GM12864 (cell line): ENCODE measurements at places on chromosomes 1 and 21.

DNA sequence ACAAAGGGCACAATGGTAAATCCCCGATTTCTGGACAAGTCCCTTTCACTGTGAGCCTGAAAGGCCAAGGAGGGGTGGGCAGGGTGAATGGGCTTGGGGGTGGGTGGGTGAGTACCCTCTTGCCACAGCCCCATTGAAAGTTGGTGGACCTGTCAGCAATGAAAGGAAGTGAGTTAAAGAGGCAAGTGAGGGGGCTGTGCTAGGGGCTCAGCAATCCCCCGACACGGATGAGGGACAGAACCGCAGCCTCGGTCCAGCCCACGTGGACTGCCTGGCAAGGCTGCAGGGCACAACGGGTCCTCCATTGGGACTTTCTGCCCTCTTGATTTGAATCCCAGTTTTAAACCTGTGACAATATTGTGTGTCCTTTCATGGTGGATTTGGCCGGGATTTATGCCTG, 255.3 kb downstream of the FOXD2 start:
- DNase-seq: no peak

DNA sequence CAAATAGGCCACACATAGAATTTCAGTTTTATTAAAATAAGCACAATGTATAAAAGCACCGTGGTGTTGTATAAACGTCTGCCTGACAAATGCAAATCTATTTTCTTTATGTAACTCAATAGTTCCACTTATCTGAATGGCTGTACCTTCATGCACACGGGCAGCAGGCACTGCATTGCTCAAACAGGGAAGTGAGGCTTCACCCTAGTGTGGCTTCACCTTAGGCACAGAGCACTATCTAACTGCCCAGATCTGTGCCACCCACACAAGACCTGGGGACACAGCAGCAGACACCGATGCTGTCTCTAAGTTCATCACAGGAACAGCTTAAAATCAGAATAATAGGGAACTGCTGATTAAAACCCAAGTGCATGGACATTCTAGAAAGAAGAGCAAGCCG, 6.0 kb upstream of the KNCN start:
- no peak for DNase-seq

- no peak for DNase-seq
Measured at GRCh38 chr1:26771643-26772321, 16.0 kb upstream of the PIGV start.

DNA sequence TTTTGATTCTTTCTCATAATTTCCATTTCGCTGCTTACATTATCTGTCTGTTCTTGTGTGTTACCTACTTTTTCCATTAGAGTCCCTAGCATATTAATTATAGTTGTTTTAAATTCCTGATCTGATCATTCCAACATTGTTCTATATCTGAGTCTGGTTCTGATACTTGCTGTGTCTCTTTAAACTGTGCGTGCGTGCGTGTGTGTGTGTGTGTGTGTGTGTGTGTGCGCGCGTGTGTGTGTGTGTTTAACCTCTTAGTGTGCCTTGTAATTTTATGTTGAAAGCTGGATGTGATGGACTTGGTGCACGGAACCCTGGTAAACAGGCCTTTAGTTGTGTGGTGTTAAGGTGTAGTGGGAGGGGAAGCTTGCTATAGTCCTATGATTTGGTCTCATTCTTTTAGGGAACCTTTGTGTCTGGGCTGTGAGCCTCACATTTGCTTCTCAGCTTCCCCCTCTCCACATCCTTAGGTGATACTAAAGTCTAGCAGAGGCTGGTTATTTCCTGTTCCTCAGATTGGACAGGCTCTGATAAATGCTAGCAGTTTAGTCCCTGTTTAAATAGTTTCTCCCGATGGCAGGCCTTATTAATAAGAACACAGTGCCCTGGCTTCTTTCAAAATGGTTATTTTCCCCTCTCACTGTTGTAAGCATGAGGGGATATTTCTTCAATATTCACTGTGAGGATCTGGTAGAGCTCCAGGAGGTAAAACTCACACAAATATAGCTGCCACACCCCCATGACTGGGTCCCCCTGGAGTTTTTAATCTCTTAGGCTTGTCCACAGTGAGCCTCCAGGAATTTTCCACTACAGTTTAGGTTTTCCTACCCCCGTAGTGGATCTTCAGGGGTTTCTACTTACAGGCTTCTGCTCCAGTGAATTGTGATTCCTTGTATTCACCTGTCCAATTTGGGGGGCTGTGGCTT, 118.3 kb downstream of the GALNT2 start:
- no peak for DNase-seq

DNA sequence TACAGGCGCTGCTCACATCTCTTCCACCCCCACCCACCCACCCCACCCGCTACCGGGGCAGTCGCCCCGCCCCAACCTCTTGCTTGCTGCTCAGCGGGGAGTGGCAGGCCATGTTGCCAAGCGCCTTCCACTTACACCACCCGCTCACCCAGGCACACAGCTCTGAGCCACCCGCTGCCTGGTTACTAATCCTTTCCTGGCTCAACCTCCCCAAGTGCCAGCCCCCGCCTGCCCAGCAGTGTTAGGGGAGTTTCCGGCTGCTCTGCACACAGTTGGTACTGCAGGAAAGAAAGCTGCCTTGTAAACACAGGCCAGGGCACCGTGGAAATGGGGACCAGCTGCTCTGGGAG, 56.2 kb downstream of the LACTBL1 start:
- DNase-seq: no peak

DNA sequence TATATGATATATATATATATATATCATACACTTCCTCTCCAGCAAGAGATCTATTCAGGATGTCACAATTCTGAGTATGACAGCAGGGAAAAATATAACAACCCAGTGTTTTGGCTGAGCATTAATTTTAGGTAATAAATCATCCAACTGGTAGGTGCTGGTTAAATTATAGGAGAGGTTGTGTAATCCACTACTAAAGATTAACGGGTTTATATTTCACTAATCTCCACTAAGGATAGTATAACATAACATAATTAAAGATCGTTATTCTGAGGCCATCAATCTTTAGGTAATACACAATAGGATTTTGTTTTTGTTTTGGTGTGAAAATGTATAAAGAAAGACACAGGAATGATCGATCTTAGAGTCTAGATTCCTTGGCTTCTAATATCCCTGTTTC, 102.2 kb downstream of the COQ8A start:
- DNase-seq: no peak

DNA sequence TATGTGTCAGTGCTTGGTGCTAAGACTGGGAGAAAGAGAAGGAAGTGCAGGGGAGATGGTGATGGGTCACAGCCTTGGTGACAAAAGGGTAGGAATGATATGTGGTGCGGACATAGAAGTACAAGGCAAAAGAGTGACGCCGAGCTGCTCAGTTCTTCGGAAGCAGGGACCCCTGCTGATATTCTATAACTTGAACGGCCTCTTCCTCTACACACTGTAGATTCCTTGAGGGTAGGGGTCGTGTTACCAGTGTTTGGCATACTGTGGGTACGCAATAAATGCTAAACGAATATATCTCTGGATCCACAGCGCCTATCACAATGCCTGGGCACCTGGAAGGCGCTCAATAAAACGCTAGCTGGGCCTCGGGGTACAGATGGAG, 488 bp downstream of the DBT start:
- no peak for DNase-seq

DNA sequence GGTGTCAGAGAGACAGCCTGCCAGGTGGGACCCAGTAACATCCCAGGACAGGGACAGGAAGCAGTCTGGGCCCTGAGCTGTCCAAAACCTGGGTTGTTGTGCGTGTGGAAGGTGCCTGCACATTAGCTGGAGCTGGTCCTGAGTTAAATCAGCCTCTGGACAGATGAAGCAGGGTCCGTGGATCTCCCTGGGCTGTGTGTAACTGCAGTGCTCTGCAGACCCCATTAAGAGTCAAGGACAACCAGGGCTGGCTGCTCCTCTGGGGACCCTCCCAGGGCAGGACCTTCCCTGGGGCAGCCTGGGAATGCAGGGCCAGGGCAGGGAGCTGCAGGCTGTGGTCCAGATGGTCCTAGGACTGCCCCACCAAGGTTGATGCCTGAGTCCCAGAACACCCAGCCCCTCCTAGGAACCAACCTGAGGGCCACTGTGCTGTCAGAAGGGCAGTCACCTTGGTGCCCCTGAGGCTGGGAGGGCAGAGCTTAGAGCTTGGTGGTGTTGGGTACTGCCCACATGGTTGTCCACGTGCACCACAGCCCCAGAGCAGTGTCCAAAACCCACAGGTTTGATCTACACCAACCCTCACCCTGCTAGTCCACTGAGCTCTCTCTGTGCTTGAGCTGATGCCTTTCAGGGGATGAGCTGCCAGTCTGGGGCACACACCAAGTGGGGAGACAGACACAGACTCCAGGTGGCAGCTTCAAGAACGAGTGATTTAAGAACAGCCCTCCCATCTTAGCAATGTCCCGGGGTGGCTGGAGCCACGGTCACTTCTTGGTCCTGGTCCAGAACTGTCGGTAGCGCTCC, 2.9 kb downstream of the MRPL55 start:
- no peak for DNase-seq

DNA sequence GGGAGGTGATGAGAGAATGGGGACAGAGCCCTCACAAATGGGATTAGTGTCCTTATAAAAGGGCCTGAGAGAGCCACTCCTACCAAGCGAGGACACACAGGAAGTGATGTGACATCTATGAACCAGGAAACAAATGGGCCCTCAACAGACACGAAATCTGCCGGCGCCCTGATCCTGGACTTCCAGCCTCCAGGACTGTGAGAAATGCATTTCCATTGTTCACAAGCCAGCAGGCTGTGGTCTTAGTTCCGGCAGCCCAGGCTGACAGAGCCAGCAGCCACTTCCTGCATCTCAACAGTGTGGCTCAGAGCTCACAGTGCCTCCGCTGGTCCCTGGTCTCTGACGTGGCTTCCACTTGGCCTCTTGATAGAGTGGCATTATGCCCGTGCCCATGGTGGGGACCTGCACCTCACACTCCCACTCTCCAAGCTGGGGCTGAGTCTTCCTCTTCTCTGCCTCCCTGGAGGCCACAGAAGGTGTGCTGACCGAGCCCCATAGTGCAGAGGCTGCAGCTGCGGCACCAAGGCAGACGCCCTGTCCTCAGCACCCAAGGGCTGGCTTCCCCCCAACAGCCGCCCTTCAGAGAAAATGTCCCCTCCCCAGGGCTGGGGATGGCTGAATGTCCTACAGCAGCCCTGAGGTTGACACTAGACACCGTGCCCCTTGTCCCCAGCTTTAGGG, 44.9 kb downstream of the ACOT7 start:
- no peak for DNase-seq

GRCh38 chr1:16048573-16049189, 5.1 kb downstream of the CLCNKB start:
- no peak for DNase-seq

- no peak for DNase-seq
Measured at GRCh38 chr1:114034567-114035303, 55.5 kb downstream of the OLFML3 start.

- no peak for DNase-seq
Measured at GRCh38 chr1:243798726-243799125, 51.3 kb downstream of the AKT3 start.

GRCh38 chr1:206768472-206769303, 1.9 kb upstream of the IL19 start:
- DNase-seq: no peak

GRCh38 chr1:64948905-64949833, 17.2 kb downstream of the JAK1 start:
- no peak for DNase-seq

DNA sequence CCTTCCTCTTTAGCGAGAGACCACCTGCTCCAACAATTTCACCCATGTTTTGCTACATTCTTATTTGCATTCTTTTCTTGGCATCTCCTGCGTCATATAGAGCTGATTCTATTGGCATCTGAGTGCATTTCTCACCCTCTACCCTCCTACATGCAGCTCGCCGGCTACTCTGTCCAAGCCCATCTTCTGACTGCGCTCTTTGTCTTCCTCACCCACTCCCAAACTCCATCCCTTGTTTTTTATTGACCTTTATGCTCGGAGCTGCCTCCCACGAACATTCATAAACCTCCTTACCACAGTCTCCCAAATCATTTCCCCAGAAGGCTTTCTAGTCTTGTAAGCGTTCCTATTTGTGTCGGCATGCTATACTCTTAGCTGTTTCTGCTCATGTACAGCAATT, 33.6 kb upstream of the FMN2 start:
- DNase-seq: no peak

DNA sequence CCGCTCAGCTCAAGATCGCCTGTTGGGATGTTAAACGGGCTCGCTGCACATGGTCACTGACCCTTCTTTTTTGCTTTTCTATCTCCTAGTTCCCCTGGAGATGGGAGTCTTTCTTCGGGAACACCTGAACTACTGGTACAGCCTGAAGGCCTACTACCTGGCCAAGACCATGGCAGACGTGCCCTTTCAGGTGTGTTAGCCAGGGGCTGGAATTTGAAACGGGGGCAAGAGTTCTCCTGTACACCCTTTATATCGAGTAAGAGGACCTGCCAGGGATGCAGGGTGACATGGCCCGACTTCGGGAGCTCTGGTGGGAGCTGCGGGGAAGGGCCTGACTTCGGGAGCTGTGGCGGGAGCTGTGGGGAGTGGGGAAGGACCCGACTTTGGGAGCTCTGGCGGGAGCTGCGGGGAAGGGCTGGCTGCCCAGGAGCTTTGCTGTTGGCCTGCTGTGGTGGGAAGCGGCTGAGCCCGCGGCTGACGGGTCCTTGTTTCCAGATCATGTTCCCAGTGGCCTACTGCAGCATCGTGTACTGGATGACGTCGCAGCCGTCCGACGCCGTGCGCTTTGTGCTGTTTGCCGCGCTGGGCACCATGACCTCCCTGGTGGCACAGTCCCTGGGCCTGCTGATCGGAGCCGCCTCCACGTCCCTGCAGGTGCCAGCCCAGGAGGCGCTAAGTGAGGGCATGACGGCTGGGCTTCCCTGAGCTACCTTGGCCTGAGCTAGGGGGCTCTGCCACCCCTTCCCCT, 24.0 kb downstream of the TFF3 start:
- no peak for DNase-seq

DNA sequence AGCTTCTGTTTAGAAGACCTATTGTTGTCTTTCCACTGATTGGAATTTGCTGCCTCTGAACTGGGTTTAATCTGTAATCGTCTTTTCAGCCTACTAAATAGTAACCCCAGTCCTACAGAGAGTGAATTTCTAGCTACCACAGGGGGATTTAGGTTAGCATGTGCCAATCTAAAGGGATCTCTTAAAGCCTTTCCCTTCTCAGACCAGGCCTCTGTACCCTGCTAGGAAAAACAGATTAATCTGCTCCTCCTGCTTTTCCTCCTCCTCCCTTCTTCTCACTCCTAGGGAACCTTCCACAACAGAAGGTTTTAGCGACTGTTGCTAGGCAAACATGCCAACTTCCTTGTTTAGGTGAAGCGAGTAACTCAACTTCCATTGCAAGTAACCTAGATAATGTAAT, 1.3 kb upstream of the RC3H1 start:
- DNase-seq: no peak

DNA sequence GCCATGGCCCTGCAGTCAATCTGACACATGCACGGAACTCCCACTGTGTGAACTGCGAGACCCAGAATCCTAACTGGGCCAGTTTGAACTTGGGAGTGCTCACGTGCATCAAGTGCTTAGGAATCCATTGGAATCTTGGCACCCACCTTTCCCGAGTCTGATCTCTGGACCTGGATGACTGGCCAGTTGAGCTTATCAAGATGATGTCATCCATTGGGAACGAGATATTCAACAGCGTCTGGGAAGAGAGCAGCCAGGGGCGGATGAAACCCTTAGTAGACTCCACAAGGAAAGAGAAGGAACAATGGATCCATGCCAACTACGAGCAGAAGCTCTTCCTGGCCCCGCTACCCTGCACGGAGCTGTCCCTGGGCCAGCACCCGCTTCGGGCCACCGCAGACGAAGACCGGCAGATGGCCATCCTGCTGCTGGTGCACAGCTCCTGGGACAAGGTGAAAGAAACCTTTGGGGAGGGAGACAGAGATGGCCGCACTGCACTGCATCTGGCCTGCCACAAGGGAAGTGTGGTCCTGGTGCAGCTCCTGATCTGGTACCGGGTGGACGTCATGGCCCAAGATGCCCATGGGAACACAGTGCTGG, 3.1 kb upstream of the TDRD5 start:
- no peak for DNase-seq
